ENCODE measurements at places on chromosomes 3 and 15.

- no peak for DNase-seq
Observed at GRCh38 chr3:107644631-107645030, 121.9 kb downstream of the BBX start.

DNA sequence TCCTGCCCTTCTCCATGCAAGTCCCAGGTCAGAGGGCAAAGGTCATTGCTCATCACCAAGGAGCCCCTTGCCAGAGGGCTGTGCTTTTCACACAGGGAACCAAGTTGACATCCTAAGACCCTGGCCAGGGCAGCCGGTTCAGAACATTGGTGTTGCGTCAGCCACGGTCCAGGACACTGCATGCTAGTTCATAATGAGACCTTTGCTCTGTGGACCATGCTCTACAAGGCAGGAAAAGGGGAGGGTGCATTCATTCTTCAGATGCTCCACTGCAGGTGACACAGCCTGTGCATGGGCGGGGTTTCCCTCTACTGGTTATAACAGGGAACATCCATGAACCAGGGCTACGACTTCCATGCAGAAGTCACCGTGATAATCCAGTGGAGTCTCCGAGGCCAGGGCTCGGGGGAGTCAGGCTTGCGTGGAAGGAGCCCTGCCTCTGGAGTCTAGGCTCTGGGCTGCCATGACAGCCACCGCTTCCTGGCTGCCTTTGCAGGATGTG lies 81.6 kb downstream of the OCA2 start:
- DNase-seq, result no peak

GRCh38 chr3:133773732-133774131 lies 27.5 kb downstream of the TF start:
- DNase-seq, result no peak

GRCh38 chr3:184395320-184395660 lies 15.4 kb downstream of the CHRD start:
- no peak for DNase-seq

DNA sequence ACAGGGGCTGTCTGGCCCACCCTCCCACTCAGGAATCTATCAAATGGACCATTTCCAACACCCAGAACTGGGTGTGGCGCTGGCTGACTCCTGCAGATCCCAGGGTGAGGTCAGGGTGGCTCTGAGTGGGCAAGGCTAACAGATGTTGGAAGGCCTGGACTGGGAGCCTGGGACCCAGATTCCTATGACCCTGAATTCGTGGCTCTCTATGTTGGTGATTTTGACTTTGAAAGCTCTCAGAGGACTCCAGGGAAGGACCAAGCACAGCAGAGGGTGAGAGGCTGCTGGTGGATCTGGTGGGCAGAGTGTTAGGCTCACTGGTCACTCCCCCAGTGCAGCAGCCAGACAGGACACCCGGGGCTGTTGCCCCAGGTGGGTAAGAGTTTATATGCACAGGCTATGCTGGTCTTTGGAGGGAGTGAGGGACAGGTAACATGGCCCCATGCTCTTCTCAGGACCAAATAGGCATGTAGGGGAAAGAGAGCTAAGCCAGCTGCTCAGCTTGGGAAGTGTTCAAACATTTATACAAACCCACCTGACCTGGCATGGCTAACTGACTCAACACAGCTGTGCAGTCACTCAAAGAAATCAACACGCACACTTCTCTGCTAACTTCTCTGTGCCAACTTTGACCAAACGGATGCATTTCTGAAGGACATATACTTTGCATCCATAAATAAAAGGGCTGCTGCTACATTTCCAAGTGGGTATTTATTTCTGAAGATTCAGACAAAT lies 62.6 kb upstream of the RAB6B start:
- DNase-seq, result no peak

DNA sequence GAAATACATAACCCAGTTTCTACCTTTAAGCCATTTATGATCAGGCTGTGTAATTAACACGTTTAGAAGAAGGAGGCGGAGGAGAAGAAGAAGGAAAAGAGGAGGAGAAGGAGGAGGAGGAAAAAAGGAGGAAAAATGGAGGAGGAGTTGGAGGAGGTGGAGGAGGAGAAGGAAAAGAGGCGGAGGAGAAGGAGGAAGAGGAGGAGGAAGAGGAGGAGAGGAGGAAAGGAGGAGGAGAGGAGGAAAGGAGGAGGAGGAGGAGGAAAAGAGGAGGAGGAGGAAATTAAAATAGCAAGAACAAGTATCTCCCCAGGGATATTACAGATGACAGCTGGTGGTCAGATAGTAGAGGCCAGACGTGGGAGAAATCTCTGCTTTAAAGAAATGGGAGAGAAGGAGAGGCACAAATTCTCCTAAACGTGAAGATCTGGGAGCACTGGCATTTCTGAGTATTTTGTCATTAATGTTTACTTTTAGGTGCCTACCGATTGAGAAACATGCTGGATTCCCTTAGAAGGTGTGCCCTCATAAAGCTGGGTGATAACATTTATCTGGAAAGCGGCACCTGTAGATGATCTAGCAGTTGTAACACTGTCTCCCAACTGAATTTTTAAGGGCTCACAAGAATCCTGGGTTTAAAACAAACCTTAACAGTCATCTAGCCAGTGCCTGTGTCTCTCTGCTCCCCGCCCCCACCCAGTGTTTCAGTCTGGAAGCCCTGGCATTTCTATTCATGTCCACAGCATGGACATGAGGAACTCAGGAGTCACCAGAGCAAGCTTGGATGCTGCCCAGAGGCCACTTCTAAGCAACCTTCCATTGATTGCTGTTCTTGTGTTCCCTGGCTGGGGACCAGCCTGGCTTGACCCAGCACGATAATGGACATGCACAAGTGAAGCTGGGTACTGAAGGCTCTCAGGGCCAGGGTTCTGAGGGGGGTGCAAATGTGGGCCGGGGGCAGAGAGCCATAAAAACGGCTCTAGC lies 75.2 kb downstream of the CHRNA7 start:
- DNase-seq, result no peak

GRCh38 chr3:129435367-129435766 lies 4.4 kb downstream of the MBD4 start:
- no peak for DNase-seq

Measured in activated T-cell treated with anti-CD3 and anti-CD28 coated beads, Interleukin-2, amount 50 U/mL, for 72 hours (primary cell).